Mammary epithelial cell (primary cell): ENCODE measurements at places on chromosomes 7 and 10. TPM values are rescaled to one million over a fixed set of nuclear protein-coding genes. Genes with fewer than 3 reads are reported as not detected.

TWIST1 gene
- 1.6 TPM for polyA plus RNA-seq

LRRC18 gene
- not detected for polyA plus RNA-seq

NPC1L1 gene
- polyA plus RNA-seq = not detected

GATA3 gene
- 5.3 TPM for polyA plus RNA-seq

ANKRD61 gene
- 0.22 TPM for polyA plus RNA-seq

PHYHIPL gene
- polyA plus RNA-seq = 0.27 TPM

CXCL12 gene
- polyA plus RNA-seq = not detected

BCAP29 gene
- 53.5 TPM for polyA plus RNA-seq

CALML3 gene
- 42.3 TPM for polyA plus RNA-seq

ADARB2 gene
- polyA plus RNA-seq = not detected

OPALIN gene
- polyA plus RNA-seq = not detected

PGAM2 gene
- polyA plus RNA-seq = not detected

AUTS2 gene
- 2.1 TPM for polyA plus RNA-seq

NUTM2D gene
- polyA plus RNA-seq = 1.7 TPM

GRCh38 chr10:30387646-30388243, 38.7 kb upstream of the MTPAP start:
- DNase-seq = peak; percentile 87

DNA sequence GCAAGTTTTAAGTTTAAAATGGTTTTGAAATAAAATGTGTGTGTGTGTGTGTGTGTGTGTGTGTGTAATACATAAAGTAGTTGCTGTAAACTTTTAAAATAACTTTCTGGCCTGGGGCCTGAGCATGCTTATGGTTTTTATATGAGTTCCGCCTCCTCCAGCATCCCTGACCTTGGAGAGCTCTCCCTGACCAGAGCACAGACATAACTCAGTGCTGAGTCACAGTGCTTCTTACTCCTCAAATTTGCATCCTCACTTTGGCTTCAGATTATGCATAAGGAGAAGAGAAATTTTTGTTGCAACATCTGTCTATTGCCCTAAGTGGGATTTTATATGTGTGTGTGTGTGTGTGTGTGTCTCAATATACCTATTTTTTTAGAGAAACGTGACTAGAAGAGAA, 200.8 kb downstream of the ELMO1 start:
- peak; percentile 3 for DNase-seq

GRCh38 chr7:51012569-51013217, 230.0 kb upstream of the GRB10 start:
- DNase-seq = no peak

DNA sequence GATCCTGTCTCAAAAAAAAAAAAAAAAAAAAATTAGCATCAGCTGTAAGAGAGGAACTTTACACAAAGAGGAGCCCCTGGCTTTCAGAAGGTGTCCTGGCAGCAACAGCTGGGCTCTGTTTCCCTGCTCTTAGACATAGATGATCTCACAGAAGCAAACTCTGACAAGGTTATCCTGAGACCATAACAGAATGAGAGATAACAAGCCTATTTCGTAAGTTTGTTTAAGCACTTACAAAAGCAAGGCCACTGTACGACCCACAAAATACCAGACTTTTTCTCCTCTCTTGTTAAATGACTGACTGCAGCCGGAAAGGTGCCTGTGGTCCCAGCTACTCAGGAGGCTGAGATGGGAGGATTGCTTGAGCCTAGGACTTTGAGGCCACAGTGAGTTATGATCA, 33.3 kb upstream of the OTUD1 start:
- DNase-seq = no peak

GRCh38 chr7:128084896-128085608, 53.8 kb upstream of the LRRC4 start:
- DNase-seq = no peak

DNA sequence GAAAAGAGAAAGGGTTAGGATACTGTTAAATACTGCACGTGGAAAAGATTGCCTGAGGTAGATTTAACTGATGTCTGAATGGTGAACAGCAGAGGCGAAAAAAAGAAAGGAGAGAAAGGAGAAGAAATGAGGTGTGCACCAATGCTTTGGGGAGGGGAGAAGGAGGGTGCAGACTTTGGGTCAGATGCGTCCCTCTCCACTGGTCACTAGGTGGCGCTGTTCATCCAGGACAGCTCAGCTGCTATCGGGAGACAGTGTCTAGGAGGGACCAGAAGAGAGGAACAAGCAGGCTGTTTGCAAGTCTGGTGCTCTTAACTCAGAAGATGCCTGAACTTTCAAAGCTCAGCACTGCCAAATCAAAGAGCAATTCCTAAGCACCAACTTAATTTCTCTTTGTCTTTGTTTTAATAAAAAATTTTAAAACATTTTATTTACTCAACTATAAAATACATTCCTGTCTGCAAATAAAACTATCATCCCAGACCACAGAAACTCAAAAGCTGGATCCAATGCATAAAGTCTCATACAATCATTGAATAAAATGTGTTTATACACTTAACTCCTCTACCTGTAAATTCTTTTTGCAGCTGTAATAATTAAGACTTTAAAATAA, 83.9 kb upstream of the PDLIM1 start:
- peak; percentile 68 for DNase-seq

- DNase-seq = no peak
These were observed 2.6 kb upstream of the RPA3 start for GRCh38 chr7:7720750-7721621.

DNA sequence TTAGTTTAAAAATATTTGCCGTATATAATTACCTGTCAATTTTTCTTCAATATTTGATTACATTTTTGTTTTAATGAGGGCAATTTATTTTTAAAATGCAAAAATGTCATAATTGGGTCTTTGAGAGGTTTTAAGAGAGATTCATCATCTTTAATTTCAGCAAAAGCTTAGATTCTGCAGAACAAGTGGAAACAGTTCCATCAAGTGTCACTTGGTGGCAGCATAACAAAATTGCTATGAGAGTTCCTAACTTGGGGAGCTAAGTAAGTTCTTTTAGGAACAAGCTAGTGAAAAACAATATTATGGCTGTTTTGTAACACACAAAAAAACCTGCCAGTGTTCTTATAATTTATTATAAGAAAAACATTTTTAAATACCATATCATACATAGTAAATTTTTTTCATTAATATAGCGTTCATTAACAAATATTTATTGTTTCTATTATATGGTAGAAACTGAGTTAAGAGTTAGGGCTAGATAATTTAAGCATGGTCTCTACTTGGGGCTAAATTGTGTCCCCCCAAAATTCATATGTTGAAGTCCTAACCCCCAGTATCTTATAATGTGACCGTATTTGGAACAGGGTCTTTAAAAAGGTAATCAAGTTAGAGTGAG, 155.2 kb downstream of the MAGI2 start:
- DNase-seq = peak; percentile 31

- DNase-seq = no peak
These were observed 127.8 kb upstream of the LAMB4 start for GRCh38 chr7:108257954-108258353.

DNA sequence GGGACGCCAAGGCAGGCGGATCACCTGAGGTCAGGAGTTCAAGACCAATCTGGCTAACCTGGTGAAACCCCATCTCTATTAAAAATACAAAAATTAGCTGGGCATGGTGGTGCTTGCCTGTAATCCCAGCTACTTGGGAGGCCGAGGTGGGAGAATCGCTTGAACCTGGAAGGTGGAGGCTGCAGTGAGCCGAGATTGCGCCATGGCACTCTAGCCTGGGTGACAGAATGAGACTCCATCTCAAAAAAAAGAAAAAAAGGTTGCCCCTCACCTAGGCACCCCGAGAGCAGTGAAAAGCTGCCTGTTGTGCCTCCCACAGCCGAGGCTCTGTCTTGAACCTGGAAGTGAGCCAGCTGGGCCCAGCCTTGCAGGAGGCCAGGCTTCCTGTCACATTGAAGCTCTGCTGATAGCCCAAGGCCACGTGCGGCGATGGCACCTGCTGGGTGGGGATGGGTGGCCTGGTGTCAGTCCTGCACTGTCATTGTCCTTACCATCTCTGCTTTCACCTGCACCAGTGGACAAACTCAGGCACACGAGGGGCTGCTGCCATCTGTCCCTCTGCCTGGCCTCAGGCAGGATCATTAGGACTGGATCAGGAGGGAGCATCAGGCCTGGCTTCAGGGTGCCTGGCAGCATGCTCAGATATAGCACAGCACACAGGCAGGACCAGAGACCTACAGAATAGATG, 37.8 kb downstream of the DNAJB12 start:
- no peak for DNase-seq

- DNase-seq = no peak
These were observed 141.9 kb downstream of the GRM3 start for GRCh38 chr7:86785641-86786040.

GRCh38 chr10:84695902-84696301, 367.5 kb downstream of the CCSER2 start:
- no peak for DNase-seq

GRCh38 chr10:49321021-49321420, 22.1 kb downstream of the C10orf71 start:
- no peak for DNase-seq

GRCh38 chr7:74365322-74366022, 76.3 kb downstream of the CLIP2 start:
- no peak for DNase-seq

GRCh38 chr10:113108948-113109347, 158.9 kb downstream of the TCF7L2 start:
- DNase-seq = no peak

- DNase-seq = no peak
These were observed 88.1 kb upstream of the IGFBP3 start for GRCh38 chr7:46009211-46009610.

DNA sequence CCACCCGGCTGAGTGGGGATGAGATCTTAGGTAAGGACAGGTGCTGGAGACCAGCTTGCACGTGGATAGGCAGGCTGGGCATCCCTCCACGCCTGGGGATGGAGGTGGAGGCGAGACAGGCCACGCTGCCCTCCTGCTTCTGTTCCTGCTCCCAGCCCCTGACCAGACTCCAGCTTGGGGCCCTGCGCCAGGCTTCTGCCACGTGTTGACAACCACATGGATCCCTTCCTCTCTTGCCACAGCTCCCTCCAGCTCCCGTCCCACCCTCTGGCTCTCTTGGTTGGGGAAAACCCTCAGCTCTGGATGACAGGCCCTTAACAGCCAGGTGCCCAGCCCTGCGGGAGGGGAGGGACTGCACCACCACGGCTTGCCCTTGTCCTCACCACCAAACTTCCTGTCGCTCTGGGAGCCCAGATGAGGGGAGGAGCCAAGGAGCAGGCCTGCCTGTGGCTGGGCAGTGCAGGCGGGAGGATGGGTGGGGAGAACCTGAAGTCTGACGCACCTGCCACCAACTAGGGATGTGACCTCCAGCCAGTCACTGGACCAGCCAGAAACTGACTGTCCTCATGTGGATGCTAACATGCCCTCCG, 36.0 kb downstream of the KCNH2 start:
- peak; percentile 58 for DNase-seq

- no peak for DNase-seq
These were observed 95.2 kb upstream of the JCAD start for GRCh38 chr10:30154561-30154960.

GRCh38 chr10:51479711-51480110, 219.7 kb downstream of the CSTF2T start:
- DNase-seq = no peak

DNA sequence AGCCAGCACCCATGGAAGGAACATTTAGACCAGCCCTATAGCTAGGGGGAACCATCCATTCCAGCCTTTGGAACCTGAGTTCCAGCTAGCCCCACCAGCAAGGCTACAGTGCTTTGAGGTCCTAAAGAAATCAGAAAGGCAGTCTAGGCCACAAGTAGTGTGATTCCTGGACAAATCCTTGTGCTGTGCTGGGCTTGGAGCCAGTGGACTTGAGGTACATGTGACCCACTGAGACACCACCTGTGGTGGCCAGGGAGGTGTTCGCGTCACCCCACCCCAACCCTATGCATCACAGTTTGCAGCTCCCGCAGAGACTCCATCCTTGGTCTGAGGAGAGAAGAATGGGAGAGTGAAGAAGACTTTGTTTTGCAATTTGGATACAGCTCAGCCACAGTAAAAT, 31.8 kb downstream of the ZNF277 start:
- no peak for DNase-seq

GRCh38 chr7:101140339-101140699, 13.4 kb downstream of the SERPINE1 start:
- DNase-seq = peak; percentile 47

DNA sequence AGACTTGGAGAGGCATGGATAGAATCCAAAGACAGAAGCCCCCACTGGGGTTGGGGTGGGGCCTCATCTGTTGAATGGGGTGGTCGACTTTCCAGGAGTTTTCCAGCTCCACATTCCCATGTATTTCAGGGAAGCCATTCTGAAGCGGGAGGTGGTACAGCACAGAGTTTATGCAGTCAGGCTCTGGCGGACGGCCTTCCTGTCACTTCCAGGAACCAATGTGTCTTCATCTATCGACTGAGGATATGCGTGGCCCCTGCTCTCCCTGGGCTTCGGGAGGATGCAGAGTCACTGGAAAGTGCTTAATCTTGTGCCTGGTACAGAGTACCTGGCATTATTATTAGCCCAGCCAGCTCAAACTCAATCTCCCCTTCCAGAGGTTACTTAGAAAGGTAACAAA, 26.3 kb downstream of the DOCK1 start:
- no peak for DNase-seq

DNA sequence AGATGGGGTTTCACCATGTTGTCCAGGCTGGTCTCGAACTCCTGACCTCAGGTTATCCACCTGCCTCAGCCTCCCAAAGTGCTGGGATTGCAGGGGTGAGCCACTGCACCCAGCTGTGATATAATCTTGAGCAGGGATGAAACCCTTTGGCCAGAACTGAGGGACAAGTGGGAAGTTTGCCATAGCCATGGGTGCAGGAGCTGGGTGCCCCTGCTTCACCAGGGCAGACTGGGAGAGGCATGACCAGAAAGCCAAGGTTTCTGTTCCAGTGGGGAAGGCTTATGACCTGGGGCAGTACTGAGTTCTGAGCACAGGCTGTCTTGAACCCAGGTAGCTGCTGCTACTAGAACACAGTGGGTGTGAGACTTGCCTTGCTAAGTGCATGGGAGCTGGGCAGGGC, 40.5 kb upstream of the CDK13 start:
- no peak for DNase-seq

- no peak for DNase-seq
These were observed 34.7 kb downstream of the HYCC1 start for GRCh38 chr7:22979251-22979650.
